ENCODE measurements at places on chromosomes 4 and X.

GRCh38 chr4:5134620-5135019 is 83.3 kb downstream of the STK32B start:
- no peak for ATAC-seq

DNA sequence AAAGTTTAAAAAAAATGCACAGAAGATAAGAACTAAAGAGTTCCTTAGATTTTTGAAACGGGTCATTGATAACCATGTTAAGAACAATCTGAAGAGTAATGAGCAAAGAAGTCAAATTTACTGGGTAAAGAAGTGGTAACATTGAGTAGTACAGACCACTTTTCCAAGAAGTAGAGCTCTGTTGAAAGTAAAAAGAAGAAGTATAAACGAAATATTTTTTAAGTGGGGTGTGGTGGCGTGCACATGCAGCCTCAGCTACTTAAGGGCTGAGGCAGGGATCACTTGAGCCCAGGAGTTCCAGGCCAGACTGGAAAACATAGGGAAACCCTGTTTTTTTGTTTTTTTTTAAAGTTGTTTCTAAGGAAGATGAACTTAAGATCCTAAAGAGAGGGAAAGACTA is 68.5 kb downstream of the UBA6 start:
- ATAC-seq: no peak

DNA sequence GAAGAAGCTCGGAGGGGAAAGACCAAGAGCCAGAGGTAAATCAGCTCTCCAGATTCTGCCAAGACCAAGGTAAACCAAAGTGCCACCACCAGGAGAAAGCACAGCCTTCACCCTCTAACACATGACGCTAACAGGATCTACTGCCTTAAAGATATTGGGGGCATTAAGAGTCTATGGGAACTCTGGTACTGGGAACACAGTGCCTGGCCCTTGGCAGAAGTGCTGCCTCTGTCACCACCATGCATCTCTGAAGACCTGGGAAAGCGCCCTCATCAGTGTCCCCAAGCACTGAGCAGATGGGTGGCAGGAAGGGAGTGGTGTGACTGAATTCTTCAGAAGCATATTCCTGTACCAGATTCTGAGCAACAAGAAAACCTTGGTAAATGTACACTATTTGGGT is 1.3 kb downstream of the QDPR start:
- no peak for ATAC-seq

DNA sequence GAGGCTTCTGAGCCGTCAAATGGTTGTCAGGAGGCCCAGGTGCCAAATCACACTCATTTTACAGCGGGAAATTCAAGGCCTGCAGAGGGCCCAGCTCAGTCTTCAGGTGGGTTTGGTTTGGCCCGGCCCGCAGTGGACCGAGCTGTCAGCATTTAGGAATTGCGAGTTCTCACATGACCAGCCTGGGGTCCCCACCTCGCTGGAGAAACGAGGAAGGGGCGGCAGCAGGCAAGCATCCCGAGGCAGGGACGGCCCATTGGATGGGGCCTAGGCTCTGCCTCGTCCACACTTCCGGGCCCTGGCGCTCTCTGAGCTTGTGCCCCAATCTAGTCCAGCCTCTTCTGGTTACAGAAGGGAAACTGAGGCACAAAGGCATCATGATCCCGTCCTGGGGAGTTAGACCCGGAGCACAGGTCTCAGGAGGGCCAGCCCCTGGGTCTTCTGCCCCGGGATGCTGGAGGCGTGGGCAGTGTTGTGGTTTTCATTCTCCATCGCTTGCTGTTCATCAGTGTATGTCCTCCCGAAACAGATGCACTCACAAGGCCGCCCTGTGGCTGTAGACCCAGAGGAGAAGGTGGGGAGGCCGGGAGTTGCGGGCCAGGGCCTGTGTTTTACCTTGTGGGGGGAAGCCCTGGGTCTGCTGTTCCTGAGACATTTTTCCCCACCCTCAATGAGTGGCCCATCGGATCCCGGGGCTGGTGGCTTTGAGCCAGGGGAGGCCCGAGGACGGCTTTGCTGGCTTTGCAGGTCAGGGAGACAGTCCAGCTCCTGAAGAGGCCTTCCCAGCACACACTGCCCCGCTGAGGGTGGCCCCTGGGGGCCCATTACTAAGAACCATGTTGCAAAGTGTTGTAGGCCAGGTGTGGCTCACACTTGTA is 8.9 kb downstream of the PSAPL1 start:
- ATAC-seq: no peak

DNA sequence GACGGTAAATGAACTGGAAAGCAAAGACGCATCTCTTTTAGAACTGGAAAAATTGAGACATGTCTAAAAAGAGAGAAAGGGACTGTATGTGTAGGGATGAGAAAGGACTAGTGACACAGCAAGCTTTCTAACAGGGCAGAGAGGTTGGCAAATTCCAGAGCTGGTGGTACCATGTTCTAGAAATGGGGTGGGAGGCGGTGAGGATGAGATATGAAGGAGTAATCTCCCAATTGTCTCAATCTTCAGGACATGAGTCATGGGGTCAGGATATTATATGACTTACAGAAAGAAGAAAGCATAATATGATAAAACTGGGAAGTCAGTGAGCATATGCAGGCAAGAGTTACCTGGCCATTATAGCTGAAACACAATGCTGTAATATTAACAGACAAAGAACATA is 14.2 kb downstream of the TAB3 start:
- ATAC-seq: no peak

GRCh38 chrX:112753116-112753515 is 73.4 kb upstream of the LHFPL1 start:
- ATAC-seq: no peak

DNA sequence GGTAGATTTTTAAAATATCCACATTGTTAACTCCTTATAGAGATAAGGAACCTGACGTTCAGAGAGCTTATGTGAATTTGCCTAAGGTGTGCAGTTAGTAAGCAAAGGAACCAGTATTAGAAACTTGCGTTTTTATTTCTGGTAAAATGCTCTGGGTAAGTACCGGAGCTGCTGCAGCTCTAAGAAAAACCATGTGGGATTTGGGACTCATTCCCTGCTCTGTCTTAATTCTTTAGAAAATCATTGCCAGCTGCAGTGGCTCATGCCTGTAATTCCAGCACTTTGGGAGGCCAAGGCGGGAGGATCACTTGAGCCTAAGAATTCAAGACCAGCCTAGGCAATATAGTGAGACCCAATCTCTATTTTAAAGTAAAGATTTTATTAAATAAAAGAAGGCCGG is 5.8 kb downstream of the CCKAR start:
- ATAC-seq: no peak

DNA sequence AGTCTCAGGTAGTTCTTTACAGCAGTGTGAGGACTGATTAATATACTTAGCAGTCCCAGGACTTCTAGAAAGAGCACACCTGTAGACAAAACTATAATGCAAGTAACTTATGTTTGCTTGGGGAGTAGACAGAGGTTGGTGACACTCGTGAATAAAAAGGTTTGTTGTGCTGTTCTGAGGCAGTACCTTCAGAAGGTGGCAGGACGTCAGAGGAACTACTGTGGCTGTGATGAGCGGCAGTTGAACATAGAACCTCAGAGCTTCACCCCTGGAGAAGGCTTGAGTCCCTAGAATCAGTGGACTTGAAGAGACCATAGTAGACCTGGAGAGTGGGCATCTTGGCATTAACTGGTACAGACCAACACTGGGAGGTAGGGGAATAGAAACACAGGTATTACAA is 3.3 kb upstream of the GBA3 start:
- no peak for ATAC-seq

GRCh38 chr4:115418635-115419396 is 305.4 kb upstream of the NDST4 start:
- ATAC-seq: no peak

- ATAC-seq: no peak
Measured at GRCh38 chrX:154140742-154141141, 3.3 kb upstream of the OPN1LW start.

- ATAC-seq: peak; percentile 51
Measured at GRCh38 chr4:37685823-37686372, 278 bp downstream of the RELL1 start.

- no peak for ATAC-seq
Measured at GRCh38 chr4:7808181-7808580, 131.5 kb downstream of the AFAP1 start.

GRCh38 chr4:120481756-120482155 is 415.1 kb upstream of the MAD2L1 start:
- ATAC-seq: no peak

DNA sequence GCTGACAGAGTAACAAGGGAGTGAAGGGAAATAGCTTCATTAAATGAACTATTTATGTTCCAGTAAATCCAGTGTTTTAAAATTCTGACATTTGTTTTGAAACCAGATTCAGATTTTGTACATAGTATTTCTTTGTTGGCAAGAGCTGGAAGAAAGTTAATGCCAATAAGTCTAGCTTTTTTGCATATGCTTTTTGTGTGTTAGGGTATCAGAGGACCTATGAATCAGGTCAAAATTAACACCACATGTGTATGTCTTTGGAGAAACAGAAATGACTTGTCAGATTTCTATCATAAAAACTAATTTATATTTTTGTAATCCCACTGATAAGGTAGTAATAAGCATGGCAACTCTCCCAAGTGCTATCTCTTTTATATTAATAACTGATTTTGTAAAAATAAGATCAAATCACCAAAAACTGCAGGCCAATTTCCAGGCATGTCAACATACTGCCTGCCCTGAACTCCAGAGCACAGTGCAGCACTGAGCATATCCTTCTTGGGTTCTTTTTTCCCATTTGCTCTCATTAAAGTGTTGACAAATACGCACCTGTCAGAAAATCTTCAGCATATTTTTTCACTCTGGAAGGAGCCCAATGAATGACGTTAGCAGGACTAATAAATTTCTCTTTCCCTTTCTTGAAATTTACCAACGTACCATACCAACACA is 65.5 kb downstream of the SH3RF1 start:
- ATAC-seq: peak; percentile 57

DNA sequence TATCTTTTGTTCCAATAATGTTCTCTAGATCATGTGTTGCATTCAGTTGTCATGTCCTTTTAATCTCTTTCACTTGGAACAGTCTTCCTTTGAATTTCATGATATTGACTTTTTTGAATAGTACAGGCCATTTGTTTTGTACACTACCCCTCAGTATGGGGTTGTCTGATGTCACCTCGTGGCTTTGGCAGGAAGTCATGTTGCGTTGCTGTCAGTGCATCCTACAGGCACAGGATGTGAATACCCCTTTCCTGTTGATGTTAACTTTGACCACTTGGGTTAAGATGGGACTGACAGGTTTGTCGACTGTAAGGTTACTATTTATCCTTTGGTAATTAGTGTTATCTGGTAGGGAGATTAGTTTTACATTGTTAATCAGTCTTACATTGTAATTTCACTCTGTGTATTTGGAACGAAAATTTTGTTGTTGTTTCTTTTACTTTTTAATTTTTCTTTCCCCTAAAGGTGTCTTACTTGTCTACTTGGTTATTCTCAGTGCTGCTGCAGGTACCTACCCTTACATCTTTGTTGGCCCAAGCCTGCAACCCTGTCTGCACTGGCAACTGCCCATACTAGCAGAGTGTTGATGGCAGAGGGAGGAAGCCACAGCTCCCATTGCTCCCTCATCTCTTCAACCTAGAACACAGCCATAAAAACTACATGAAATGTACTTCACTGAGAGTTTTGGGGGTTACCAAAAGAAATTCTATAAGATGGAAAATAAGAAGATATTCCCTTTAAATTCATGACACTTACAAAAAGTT is 14.7 kb upstream of the ATP8A1 start:
- no peak for ATAC-seq

- no peak for ATAC-seq
Measured at GRCh38 chr4:133982533-133983224, 218.9 kb downstream of the PABPC4L start.

- ATAC-seq: no peak
Measured at GRCh38 chr4:122531038-122531437, 74.5 kb upstream of the IL2 start.

GRCh38 chrX:12657881-12658280 is 133.3 kb upstream of the PRPS2 start:
- no peak for ATAC-seq

GRCh38 chrX:12372111-12372510 is 233.8 kb downstream of the FRMPD4 start:
- no peak for ATAC-seq

DNA sequence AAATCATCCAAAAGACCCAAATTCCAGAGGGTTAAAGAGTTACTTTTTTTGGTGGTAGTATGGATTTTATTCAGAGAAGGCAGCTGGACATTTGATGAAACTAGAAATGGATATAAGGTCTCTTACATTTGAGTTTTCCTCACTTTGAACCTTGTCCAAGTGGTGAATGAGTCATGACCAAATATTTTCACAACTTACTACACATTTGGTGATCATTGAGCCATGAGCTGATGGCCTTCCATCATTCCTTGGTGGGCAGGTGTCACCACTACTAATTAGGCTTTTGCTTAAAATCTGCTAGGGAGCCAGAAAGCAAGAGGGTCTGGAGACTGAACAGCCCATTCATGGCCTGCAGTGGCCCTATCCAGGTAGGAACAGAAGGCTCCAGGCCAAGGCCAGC is 620.2 kb upstream of the INTU start:
- no peak for ATAC-seq

DNA sequence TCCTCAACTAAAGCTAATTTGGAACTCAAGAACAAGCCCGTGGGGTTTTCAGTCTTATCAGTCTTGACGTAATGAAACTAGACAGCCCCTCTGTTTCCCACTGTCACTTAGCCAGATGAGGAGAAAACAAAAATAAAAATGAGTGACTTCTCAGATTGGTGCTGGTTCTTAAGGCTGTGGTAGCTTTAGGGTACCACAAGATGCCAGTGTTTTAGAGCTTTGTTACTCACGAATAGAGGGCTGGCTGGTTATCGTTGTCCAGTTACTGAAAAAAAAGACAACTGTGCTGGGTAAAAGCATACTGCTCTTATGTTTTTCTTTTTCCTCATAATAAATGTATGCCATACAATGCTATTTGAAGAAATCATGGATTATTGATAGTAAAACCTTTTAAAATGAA is 796.7 kb downstream of the RAPGEF2 start:
- no peak for ATAC-seq

- no peak for ATAC-seq
Measured at GRCh38 chr4:140406292-140406691, 21.2 kb downstream of the CLGN start.

DNA sequence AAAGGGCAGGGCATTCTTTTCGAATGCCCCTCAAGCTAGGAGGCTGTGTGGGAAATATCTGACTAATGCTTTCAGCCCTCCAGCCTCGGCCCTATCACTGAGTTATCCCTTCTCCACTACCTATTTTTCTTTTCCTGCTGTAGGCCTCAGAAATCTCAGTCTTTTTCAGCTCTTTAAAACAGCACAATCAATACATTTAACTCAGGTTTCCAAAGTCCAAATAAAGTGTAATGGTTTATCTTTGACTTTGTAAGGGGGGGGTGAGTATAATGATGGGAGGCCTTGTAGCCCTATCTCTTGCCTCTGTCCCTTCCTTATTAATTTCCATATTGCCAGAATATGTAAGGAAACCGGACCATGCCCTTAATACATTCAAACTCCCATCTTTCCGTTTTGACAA is 1.6 kb upstream of the WNK3 start:
- no peak for ATAC-seq

DNA sequence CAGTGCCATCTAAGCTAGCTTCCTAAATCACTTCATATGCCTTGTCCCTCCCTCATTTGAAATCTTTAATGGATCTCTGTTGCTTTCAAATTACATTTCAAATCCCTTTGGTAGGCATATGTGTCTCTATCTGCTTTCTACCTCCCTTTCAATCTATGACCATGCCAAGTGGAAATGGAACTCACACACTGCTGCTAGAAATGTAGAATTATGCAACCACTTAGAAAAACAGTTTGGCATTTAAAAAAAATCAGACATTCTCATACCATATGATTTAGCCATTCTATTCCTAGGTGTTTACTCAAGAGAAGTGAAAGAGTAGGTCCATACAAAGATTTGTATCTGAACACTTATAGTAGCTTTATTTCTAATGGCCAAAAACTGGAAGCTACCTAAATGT is 413.5 kb upstream of the INTU start:
- ATAC-seq: no peak

Data from SK-N-SH treated with all-trans-retinoic acid at 6 μM for 48 hours (cell line).